Hepatocyte (in vitro differentiated cells): ENCODE measurements at places on chromosomes 12 and 14. TPM values are rescaled to one million over a fixed set of nuclear protein-coding genes. Genes with fewer than 3 reads are reported as not detected.

DNA sequence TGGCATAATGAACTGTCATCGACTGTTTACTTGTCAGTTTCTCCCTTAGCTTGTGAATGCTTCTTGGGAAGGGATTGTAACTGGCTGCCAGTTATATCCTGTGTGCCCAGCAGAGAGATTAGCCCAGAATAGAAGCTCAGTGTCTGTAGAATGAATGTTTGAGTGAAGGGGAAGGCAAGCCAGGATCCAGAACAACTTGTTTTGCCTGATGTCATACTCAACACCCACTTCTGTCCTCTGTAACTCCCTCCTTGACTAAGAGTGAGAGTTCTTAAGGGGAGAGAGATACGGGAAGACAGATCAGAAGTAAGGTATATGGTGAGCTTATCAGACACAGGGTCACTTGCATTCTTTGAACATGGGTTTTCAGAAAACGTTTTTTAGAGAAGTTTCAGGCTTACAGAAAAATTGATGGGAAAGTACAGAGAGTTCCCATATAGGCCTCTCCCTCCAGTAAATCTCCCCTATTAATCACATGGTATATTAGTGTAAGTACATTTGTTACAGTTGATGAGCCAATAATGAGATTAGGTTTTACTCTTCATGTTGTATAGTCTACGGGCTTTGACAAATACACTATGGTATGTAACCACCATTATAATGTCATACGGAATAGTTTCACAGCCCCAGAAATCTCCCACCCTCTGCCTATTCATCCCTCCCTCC, 5.6 kb upstream of the SPPL3 start:
- H3K36me3 ChIP-seq: no peaks in the 10 kb centered on the region
- DNase-seq: no peak
- no peak overlapping the region for H3K4me3 ChIP-seq
- no peaks in the 10 kb centered on the region for H3K4me1 ChIP-seq
- H3K27ac ChIP-seq: peak overlapping the region; percentile 8
- no peaks in the 10 kb centered on the region for H3K27me3 ChIP-seq

- H3K27ac ChIP-seq: peak overlapping the region; percentile 83
- H3K36me3 ChIP-seq: no peaks in the 10 kb centered on the region
- peaks cover 14% of the 10 kb centered on the region for H3K4me1 ChIP-seq
These were observed 174.0 kb upstream of the ARHGAP5 start for GRCh38 chr14:31902945-31903646.

The TAS2R42 gene
- total RNA-seq: not detected in 2 replicates

GRCh38 chr14:53167602-53168328, 14.6 kb upstream of the DDHD1 start:
- H3K27ac ChIP-seq: no peak overlapping the region
- no peaks in the 10 kb centered on the region for H3K4me1 ChIP-seq
- DNase-seq: no peak
- H3K36me3 ChIP-seq: no peaks in the 10 kb centered on the region
- no peak overlapping the region for H3K4me3 ChIP-seq
- no peaks in the 10 kb centered on the region for H3K27me3 ChIP-seq

DNA sequence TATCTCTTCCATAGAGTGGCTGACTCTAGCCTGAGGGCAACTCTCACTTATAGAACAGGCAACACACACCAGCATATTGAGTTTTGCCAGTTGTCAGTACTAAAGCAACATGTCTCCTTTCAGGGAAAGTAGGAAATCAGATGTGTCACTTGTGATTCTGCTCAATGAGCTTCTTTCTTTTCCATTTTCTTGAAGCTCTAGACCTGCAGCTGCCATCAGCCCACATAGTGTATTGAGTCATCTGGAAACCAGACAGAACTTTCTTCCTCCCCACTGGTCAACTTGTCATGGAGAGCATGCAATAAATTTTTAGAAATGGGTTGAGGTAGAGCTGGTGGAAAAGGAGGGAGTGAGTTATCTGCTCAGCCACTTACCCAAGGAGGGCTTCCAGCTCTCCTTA, 209.0 kb upstream of the PLEKHG7 start:
- H3K36me3 ChIP-seq: no peaks in the 10 kb centered on the region
- H3K4me3 ChIP-seq: no peak overlapping the region
- no peaks in the 10 kb centered on the region for H3K27me3 ChIP-seq

- H3K4me3 ChIP-seq: no peak overlapping the region
- H3K27ac ChIP-seq: no peak overlapping the region
- no peaks in the 10 kb centered on the region for H3K27me3 ChIP-seq
These were observed 8.6 kb downstream of the BRAP start for GRCh38 chr12:111677186-111677585.

DNA sequence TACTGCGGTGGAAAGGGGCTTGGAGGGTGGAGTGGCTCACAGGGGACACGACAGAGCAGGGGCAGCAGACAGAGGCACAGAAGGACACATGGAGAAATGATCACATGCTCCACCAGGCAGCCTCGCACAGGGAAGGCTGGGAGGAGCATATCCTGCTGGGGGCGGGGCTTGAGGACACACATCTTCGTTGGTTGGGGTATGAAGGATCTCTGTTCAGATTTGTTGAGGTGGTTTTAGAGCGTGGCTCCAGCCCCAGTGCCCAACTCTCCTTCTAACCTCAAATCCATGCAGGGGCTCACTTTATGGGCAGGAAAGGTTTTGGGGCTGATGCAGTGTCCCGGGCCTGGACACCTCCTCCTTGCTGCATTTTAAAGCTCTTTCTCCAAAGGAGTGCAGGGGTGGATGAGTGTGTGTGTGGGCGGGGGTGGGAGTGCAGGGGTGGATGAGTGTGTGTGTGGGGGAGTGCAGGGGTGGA, 733 bp upstream of the P3H3 start:
- H3K4me3 ChIP-seq: no peak overlapping the region
- peaks cover 5% of the 10 kb centered on the region for H3K27me3 ChIP-seq
- DNase-seq: peak; percentile 91
- peak overlapping the region; percentile 59 for H3K27ac ChIP-seq
- H3K4me1 ChIP-seq: peaks cover 3% of the 10 kb centered on the region

The GSG1 gene
- total RNA-seq: 1.5 TPM in 1 of 2 replicates, not detected in the other

The FGD6 gene
- 17.2 and 21.4 TPM in 2 replicates for total RNA-seq

- H3K4me3 ChIP-seq: peak overlapping the region; percentile 68
- no peak for DNase-seq
- H3K27ac ChIP-seq: peak overlapping the region; percentile 89
- no peaks in the 10 kb centered on the region for H3K36me3 ChIP-seq
These were observed 447 bp upstream of the NUBPL start for GRCh38 chr14:31560759-31561154.

GRCh38 chr14:59338761-59339160, 126.4 kb downstream of the GPR135 start:
- no peak overlapping the region for H3K27ac ChIP-seq
- H3K4me1 ChIP-seq: peaks cover 12% of the 10 kb centered on the region
- no peak for DNase-seq
- no peak overlapping the region for H3K4me3 ChIP-seq
- no peaks in the 10 kb centered on the region for H3K36me3 ChIP-seq

The POTEM gene
- total RNA-seq: not detected in 2 replicates

DNA sequence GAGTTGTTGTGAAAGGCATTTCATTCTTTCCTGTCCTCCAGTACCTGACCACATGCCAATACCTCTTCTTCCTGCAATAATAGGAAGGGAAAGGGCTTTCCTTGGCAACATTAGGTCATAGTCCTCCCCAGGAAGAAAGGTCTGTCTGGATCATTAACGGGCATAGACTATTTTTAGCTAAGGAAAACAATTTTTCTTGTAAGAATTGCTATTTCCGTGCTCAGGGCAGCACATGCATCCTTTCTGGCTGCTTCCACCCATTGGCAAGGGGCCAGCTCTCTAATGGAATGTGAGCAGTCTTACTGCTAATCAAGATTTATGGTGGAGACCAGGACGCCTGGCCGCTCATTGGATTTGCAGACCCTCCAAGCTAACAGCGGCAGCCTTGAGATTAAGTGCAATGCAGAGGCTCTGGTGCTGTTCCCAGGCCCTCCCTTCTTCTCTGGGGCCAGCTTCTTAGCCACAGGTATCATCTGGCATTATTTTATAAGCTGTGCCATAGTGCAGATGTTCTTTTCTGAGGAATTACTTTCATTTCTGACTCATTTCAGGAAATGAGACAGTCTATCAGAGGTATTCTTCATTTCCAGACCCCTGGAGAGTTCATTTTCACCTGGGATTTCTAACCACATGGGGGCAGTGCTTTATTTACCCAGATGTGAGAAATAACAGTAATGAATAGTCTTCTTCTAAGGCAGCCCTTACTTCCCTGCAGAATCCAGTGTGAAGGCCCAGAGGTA, 52.9 kb downstream of the ANO6 start:
- peaks cover 33% of the 10 kb centered on the region for H3K4me1 ChIP-seq
- H3K4me3 ChIP-seq: no peak overlapping the region
- peak; percentile 87 for DNase-seq
- no peaks in the 10 kb centered on the region for H3K27me3 ChIP-seq
- H3K36me3 ChIP-seq: no peaks in the 10 kb centered on the region

GRCh38 chr12:3550839-3551238, 59.8 kb downstream of the PRMT8 start:
- no peak for DNase-seq
- no peaks in the 10 kb centered on the region for H3K36me3 ChIP-seq
- peaks cover 15% of the 10 kb centered on the region for H3K27me3 ChIP-seq
- no peaks in the 10 kb centered on the region for H3K4me1 ChIP-seq
- H3K27ac ChIP-seq: no peak overlapping the region

GRCh38 chr12:131555197-131555846, 155.6 kb upstream of the SFSWAP start:
- H3K27me3 ChIP-seq: peaks cover 7% of the 10 kb centered on the region
- H3K27ac ChIP-seq: no peak overlapping the region
- H3K36me3 ChIP-seq: no peaks in the 10 kb centered on the region
- no peak for DNase-seq
- H3K4me3 ChIP-seq: no peak overlapping the region

- H3K27ac ChIP-seq: no peak overlapping the region
- no peaks in the 10 kb centered on the region for H3K36me3 ChIP-seq
- peaks cover 8% of the 10 kb centered on the region for H3K4me1 ChIP-seq
- DNase-seq: no peak
These were observed 89.6 kb downstream of the SCARB1 start for GRCh38 chr12:124774054-124774461.

The DHH gene
- total RNA-seq: 0.28 TPM in 1 of 2 replicates, not detected in the other

- no peak overlapping the region for H3K27ac ChIP-seq
- no peaks in the 10 kb centered on the region for H3K27me3 ChIP-seq
- no peak overlapping the region for H3K4me3 ChIP-seq
- peaks cover 7% of the 10 kb centered on the region for H3K4me1 ChIP-seq
- no peak for DNase-seq
These were observed 42.8 kb downstream of the MIS18BP1 start for GRCh38 chr14:45210159-45210558.

The RNASE4 gene
- total RNA-seq: 76.8 and 96.2 TPM in 2 replicates

- no peak overlapping the region for H3K27ac ChIP-seq
- no peaks in the 10 kb centered on the region for H3K4me1 ChIP-seq
- no peaks in the 10 kb centered on the region for H3K27me3 ChIP-seq
- DNase-seq: no peak
- H3K4me3 ChIP-seq: no peak overlapping the region
These were observed 717.5 kb downstream of the RERGL start for GRCh38 chr12:17372508-17372907.

The BICDL1 gene
- total RNA-seq: 7.7 and 10.6 TPM in 2 replicates

The HNF1A gene
- total RNA-seq: 13.2 and 16.7 TPM in 2 replicates

- no peaks in the 10 kb centered on the region for H3K36me3 ChIP-seq
- no peak overlapping the region for H3K4me3 ChIP-seq
- no peak for DNase-seq
- no peaks in the 10 kb centered on the region for H3K27me3 ChIP-seq
These were observed 34.1 kb upstream of the DAAM1 start for GRCh38 chr14:59154373-59154772.

- no peaks in the 10 kb centered on the region for H3K4me1 ChIP-seq
- no peaks in the 10 kb centered on the region for H3K36me3 ChIP-seq
- no peaks in the 10 kb centered on the region for H3K27me3 ChIP-seq
- no peak overlapping the region for H3K4me3 ChIP-seq
These were observed 126.7 kb downstream of the BCL11B start for GRCh38 chr14:99145307-99145706.

The CRIP2 gene
- 8.3 and 11.3 TPM in 2 replicates for total RNA-seq

The MANSC4 gene
- total RNA-seq: 0.63 TPM in 1 of 2 replicates, not detected in the other

- H3K36me3 ChIP-seq: no peaks in the 10 kb centered on the region
- DNase-seq: no peak
- H3K4me3 ChIP-seq: no peak overlapping the region
- no peak overlapping the region for H3K27ac ChIP-seq
These were observed 190.4 kb downstream of the SLC25A21 start for GRCh38 chr14:36981832-36982529.

The HHIPL1 gene
- total RNA-seq: 0.64 and 0.83 TPM in 2 replicates

DNA sequence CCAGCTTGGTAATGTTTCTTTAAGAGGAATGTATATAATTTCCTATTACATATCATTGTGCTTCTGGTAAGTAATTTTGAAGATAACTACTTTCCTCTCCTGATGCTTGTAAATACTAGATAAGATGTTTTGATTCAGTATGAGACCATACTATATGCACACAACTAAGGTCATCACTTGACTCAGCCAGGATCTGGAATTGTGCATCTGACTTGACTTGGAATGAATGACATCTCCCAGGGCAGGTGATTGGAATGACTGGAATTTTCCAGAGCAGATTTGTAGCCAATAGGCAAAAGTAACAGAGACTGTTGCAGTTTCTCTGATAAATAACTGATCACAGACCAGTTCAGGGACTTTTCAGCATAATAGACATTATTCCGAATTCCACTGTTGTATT, 11.1 kb downstream of the BEST3 start:
- no peak overlapping the region for H3K27ac ChIP-seq
- H3K27me3 ChIP-seq: no peaks in the 10 kb centered on the region
- H3K4me1 ChIP-seq: peaks cover 11% of the 10 kb centered on the region

DNA sequence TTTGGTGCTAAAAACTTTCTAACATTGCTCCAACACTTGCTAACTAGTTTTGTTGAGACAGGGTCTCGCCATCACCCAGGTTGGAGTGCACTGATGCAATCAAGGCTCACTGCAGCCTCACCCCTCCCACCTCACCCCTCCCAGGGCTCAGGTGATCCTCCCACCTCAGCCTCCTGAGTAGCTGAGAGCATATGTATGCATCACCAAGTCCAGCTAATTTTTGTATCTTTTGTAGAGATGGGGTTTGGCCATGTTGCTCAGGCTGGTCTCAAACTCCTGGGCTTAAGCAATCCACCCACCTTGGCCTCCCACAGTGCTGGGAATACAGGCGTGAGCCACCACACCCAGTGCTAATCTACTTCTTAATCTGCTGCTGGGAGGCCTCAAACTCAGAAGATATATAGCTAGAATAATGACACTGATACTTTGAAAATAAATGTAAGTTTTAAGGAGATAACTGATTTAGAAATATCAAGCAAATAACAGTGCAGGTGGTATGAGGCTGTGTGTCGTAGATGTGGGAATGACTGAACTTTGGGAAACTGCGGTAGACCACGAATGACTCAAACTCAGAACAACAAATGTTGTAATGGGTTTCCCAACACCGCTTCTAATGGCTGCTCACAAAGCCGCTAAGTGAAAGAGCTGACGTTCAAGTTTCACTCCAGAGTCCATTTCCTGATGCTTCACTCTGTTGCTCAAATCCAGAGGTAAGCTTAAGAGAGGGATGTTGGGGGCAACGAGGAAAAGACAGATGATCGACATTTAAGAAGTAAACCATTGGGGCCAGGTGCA, 10.0 kb downstream of the TMCC3 start:
- no peak overlapping the region for H3K4me3 ChIP-seq
- no peaks in the 10 kb centered on the region for H3K27me3 ChIP-seq
- H3K27ac ChIP-seq: no peak overlapping the region
- H3K36me3 ChIP-seq: no peaks in the 10 kb centered on the region
- DNase-seq: no peak

GRCh38 chr12:2393996-2394395, 341.2 kb downstream of the CACNA1C start:
- no peak overlapping the region for H3K4me3 ChIP-seq
- no peak for DNase-seq
- no peak overlapping the region for H3K27ac ChIP-seq

GRCh38 chr14:104694991-104695659, 5.7 kb downstream of the INF2 start:
- H3K27ac ChIP-seq: no peak overlapping the region
- peaks cover 22% of the 10 kb centered on the region for H3K4me1 ChIP-seq
- no peaks in the 10 kb centered on the region for H3K27me3 ChIP-seq
- DNase-seq: no peak
- no peak overlapping the region for H3K4me3 ChIP-seq
